Activated T-cell treated with anti-CD3 and anti-CD28 coated beads, Interleukin-2, amount 50 U/mL, for 1 hour (primary cell): ENCODE measurements at places on chromosomes 7 and 10.

- DNase-seq, result no peak
These were observed 210.8 kb downstream of the CCSER2 start for GRCh38 chr10:84539216-84539615.

- no peak for DNase-seq
These were observed 408.2 kb downstream of the DNAJB6 start for GRCh38 chr7:157744786-157745601.

DNA sequence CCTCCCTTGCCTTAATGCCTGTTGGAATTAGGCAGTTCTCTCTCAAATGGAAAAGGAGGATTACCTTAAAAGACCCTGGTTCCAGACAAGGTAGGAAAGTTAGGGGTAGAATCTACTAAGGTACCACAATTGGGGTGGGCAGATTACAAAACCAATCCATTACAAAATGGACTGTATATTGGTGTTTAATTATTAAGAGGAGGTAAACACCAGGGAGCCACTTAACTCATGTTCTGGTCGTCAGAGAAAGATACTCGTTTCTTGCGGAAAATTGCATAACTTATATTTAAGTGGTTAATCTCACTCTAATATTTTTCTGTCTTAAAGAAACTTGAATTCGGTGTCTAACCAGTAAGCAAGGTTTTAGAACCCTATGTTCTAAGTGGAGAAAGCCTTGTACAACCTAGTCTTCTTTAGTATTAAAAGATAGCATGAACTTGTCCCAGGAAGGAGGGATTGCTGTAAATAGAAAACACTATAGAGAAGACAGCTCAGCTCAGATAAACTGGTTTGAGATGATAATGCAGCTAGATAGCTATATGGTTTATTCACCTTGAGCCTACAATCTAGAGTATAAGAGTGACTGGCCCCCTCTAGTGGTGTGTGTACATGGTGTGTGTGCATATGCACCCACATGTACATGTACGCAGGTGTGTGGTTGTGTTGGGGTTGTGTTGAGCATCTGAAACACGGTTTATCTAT, 58.0 kb upstream of the STRIP2 start:
- DNase-seq, result no peak

- no peak for DNase-seq
These were observed 68.4 kb upstream of the KMT2E start for GRCh38 chr7:104945599-104945956.

DNA sequence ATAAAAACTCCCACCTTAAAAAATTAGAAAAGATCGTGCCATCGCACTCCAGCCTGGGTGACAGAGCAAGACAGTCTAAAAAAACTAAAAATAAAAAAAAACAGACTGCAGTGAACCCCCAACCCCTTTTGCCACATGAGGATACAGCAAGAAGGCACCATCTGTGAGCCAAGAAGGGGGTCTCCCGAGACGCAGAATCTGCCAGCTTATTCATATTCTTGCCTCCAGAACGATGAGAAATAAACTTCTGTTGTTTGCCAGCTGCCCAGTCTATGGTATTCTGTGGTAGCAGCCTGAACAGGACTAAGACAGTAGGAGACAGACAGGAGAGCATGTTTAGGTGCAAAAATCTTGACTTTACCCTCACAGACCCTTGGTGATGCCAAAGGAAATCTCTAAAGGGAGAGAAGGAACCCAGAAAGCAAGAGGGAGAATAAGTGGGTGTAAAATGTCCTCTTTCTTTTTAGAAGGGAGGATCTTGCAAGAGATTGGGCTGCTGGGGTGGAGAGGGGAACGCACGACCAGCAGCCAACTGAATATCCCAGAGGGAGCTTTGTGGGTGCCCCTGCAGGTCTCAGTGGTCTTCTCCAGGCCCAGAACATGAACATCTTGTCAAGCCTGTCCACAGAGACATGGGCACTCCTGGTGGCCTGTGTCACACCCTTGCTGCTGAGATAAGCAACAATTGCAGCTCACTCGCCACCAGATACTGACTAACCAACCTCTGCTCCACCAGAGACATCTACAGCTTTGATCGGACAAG, 400.7 kb upstream of the FOXK1 start:
- DNase-seq, result no peak

DNA sequence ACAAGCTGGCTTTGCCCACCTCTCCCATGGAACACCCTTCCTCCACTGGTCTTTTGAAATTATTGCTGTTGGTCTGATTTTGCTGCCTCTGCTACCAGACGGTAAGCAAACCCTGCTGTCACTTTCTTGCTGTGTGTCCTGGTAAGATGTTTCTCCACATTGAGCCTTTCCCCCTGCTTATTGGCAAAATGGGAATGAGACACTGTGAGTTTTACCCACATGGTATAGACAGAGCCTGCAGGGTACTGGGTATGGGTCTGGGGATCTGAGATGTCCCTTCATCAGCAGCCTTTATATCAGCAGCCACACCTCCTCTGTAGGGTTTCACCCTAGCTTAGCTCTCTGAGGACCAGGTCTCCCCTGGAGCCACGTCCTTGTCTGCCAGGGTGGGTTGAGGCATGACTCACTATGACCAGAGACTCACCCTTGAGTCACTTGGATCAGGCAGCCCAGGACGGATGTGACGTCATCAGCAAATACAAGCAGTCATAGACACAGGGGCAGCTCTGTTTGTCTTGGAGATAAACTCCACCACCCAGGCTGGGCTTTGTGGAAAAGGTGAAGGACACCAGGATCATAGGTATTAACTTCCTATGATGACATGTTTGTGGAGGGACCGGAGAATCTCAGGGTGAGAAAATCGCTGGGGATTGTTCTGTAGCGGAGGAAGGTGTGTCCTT, 17.9 kb upstream of the BAIAP2L1 start:
- no peak for DNase-seq

GRCh38 chr10:87706731-87707130, 47.1 kb downstream of the PAPSS2 start:
- DNase-seq, result no peak
